Non-pigmented ciliary epithelial cell (primary cell): ENCODE measurements at places on chromosomes 13 and 19.

GRCh38 chr19:45866400-45867176 lies 2.5 kb downstream of the FOXA3 start:
- DNase-seq, result no peak

DNA sequence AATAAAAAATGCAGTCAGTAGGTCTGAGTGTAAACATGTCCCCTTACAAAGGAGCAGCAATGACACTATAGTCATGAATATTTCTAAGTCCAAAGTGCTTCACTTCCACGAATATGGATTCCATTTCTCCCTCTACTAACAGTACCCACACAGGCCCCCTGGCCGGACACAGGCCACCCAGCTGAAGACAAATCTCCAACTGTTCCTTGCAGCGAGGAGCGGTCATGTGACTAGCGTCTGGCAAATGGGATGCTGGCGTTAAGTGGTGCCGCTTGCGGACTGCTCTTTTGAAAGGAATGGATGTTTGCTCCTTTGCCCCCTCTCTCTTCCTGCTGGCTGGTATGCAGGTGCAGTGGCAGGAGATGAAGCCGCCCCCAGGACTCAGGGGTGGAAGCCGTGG lies 16.2 kb downstream of the PPP1R12C start:
- DNase-seq, result no peak

GRCh38 chr13:112434937-112435523 lies 58.9 kb downstream of the SPACA7 start:
- DNase-seq, result no peak

DNA sequence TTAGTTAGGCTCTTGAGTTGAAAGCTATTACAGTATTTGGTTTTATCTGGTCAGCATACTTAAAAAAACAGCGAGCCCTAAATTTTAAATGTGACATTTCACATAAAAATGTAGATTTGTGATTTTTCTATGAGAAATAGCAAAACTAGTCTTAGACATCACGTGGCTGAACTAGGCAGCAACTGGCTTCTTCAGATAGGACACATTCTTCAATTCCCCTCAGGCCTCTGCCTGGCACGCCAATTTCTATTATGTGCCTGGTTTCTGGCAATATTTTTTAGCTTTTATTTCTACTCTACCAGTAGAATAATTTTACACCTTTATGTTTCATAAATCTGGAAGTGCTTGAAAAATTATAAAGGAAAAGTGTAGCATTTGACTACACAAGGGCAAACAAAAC lies 433.7 kb downstream of the DIAPH3 start:
- no peak for DNase-seq

DNA sequence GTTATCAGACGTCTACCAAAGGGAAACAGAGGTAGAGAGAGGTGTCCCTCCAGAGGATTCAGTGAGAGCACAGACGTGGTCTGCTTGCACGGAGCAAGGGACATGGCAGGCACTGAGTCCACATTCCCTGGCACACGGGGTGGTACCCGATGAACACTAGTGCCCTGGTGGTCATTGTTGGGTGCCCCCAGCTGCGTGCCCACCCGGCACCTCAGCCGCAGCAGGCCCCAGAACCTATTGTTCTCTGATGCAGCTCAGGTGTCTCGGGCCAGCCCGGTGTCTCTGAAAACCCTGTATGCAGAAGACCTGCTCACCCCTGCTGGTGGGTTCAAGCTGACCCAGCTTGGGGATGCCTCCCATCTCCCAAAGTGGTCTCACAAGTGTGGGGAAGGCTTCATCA lies 11.9 kb downstream of the SUGP1 start:
- no peak for DNase-seq

DNA sequence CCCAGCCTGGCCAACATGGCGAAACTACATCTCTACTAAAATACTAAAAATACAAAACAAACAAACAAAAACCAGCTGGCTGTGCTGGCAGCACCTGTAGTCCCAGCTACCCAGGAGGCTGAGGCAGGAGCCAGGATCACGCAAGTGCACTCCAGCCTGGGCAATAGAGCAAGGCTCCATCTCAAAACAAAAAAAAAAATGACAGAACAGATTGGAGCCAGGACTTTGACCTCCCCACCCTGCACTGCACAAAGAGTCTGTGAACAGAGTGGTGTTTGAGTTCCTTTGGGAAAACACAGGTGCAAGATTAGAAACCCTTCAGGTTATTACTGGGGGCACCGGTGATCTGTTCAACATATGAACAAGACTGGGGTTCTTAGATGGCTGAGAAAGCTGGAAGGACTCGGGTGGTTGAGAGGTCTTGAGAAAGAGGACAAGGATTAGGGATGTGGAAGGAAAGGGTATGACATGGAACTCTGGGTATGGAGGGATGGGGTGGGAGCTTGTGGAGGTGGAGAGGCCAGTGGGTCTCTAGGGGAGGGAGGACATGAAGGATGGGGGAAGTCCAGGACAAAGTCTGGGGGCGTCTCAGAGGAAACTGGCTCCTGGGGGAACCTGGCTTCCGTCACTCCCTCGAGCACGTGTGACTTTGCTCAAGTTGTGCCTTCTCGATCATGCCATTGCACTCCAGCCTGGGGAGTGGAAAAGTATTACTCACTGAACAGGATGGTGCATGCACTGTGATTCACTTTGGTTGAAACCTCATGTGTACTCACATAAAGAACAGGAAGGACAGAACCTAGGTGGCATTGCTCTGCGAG lies 25.9 kb downstream of the RCN3 start:
- peak; percentile 65 for DNase-seq

- no peak for DNase-seq
Observed at GRCh38 chr13:103315711-103316110, 249.5 kb upstream of the SLC10A2 start.

DNA sequence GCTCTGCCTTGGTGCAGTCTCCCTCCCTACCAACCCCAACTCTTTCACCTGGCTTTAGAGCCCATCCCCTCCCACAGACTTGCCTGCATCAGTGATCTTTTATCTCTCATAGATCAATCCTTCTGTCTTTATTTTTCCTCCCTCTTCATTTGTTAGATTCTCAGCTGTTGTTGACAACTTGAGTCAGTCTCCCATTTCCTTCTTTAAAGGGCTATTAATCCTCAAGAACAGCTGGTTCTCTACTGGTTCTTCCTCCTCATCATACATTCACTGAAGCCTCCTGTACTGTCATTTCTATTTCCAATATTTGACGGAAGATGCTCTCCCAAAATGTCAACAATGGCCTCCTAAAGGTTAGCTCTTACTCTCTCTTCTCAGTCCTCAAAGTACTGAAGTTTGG lies 408.2 kb downstream of the TBC1D4 start:
- no peak for DNase-seq

DNA sequence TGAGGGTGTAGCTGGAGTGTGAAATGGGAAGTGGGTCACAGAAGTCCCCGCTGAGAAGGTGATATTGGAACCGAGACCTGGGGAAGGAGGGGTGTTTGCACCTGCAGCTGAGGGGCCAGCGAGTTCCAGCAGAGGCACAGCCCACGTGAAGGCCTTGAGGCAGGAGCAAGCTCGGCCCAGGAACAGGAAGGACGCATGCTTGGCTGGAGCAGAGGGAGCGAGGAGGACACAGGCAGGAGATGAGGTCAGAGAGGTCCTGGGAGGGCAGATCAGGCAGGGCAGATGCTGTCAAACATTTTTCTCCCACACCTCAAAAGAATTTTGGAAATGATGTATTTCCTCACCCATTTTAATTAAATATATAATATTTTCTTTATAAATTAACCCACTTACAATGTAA lies 9.3 kb downstream of the ZNF415 start:
- DNase-seq, result no peak

DNA sequence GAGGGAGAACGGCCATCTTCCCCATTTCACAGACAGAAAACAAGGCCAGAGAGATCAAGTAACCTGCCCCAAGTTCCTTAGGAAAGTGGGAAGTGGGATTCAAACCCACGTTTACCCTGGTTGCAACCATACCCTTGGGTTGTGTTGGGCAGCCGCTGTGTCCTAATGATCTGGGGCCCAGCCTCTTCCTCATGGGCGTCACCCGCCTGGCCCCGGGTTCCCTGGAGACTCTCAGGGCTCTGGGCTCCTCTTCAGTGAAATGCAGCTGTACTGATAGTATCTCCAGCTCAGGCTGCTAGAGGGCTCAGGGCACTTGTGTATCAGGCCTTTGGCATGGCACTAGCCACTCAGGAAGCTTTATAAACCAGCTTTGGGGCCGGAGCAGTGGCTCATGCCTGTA lies 9.8 kb downstream of the TMED1 start:
- DNase-seq, result no peak

DNA sequence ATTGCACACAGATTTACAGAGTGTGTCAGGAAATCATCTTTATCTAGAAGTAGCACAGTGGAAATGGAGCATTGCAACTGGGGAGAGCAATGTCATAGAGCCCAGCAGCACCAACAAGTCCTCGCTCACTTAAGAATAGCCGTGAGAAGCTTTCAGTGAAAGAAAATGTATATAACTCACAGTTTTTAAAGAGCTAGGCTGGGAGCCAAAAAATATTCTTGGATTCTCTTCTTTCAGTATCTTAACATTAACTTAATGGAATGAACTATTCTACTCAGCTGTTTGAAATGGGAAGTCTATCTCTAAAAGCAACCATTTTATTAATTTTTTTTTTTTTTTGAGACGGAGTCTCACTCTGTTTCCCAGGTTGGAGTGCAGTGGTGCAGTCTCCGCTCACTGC lies 329.6 kb downstream of the COG6 start:
- no peak for DNase-seq

GRCh38 chr13:44686531-44686934 lies 110.4 kb upstream of the TSC22D1 start:
- DNase-seq, result no peak

DNA sequence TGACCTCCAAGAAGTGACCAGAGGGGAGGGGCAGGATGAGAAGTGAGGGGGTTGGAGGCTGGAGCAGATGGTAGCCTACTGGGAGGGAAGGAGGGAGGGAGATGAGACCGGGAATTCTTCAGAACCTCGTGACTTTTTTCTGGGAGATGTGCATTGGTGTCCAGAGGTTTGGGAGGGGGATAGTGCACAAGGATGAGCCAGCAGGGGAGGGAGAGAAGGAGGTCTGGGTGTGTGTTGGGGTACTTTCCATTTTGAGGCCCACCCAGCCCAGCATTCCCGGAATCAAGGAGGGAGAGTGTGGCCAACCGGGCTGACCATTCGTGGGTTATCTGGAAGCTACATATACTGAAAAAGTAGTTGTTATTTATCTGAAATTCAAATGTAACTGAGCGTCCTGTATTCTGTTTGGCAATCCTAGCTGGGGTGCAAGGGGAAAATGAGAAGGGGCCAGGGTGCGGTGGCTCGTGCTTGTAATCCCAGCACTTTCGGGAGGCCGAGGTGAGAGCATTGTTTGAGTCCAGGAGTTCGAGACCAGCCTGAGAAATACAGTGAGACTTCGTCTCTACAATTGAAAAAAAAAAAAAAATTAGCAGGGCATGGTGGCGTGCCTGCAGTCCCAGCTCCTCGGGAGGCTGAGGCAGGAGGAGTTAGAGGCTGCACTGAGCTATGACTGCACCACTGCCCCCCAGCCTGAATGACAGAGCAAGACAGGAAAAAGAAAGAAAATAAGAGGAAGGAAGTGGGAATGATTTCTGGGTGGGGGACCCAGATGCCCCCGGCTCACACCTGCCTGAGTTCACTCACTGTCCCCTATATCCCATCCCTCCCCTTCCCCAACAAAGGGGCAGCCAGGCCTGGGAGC lies 4.4 kb upstream of the C3 start:
- no peak for DNase-seq

DNA sequence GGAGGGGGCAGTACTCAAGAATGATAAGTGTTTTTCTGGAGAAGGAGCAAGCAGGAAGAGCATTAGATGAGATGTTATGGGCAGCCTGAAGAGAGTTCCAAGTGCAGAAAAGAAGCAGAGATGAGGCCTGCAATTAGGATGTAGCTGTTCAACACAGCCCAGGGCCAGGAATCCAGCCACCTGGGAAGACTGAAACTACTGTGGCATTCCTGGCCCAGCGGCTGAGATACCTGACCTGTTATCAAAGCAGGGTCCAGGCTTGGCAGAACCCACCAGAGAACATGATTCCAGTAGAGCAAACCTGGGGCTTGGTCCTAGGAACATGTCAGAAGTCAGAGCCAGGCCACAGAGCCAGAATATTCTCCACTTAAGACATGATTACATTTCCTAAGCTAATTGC lies 73.3 kb upstream of the LRCH1 start:
- no peak for DNase-seq

DNA sequence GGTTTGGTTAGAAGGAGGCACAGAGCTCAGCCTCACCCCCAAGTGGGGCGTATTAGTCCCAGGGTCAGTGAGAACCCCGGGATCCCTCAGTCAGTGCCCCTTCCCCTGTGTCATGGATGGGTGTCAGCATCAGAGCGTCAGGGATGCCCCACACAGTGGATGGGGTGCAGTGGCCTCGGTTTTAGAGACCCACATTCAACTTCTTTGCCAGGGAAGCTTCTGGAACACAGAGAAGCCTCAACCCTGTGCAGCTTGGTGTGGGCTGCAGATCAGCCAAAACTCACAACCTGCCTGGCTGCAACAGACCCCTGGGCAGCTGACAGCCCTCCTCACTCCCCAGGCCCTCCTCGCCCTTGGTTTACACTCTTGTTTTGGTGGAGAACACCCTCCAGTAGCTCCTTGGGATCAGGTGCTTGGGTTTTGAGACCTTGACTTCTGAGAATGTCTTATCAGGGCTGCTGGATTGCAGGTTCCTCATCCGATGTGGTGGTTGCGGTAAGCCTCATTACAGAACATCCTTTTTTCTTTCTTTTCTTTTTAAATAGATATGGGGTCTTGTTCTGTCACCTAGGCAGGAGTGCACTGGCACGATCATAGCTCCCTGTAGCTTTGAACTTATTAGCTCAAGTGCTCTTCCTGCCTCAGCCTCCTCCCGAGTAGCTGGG lies 11.0 kb downstream of the ZNF333 start:
- DNase-seq, result no peak

GRCh38 chr13:26872525-26873385 lies 112.2 kb upstream of the GPR12 start:
- no peak for DNase-seq

DNA sequence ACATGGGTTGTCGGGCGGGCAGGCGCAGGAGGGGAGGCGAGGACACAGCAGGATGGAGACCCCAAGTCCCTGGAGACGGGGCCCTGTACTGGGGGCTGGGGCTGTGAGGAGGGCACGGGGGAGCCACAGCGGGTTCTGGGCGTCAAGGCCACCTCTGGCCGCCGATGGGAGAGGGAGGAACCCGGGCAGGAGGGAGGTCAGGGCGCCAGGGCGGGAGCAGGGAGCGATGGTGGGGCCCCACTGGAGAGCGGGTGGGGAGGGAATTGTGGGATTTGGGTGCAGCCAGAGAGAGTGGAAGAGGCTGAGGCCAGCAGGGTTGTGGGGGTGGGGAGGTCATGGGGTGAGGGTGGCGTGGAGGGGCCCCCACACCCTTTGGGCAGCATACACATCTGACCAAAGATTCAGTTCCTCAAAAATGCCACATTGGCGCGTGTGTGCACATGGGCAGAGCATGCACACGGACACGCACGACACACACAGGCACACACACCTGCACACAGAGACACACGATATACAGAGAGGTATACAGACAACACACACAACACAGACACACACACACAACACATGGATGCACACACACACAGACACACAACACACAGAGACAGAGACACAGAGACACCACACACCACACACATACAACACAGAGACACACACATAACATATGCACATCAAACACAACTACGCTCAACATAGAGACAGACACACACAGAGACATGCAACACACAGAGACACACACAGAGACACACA lies 54.9 kb downstream of the AP1M1 start:
- no peak for DNase-seq

- DNase-seq, result no peak
Observed at GRCh38 chr19:7288977-7289376, 5.2 kb downstream of the INSR start.
